ENCODE measurements at places on chromosomes 7 and 10.

- no peak for DNase-seq
Observed at GRCh38 chr10:5708356-5708755, 23.7 kb downstream of the TASOR2 start.

DNA sequence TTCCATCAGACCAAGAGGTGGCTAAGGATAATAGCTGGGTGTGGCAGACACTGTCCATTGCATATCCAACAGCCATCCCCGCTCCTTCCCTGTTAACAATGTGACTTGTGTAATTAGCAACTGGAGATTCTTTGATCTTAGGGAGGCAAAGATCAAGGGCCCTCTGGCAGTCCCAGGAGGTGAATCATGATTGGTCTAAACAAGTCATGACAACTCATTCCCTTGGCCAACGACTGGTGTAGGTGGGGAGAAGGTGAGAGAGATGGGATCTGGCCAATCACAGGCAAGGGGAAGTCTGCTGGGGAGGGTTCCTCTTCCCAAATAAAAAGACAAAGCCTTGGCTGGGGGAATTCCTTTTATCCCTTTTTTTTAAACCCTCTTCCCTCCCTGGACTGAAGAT, 46.2 kb upstream of the COMTD1 start:
- no peak for DNase-seq

DNA sequence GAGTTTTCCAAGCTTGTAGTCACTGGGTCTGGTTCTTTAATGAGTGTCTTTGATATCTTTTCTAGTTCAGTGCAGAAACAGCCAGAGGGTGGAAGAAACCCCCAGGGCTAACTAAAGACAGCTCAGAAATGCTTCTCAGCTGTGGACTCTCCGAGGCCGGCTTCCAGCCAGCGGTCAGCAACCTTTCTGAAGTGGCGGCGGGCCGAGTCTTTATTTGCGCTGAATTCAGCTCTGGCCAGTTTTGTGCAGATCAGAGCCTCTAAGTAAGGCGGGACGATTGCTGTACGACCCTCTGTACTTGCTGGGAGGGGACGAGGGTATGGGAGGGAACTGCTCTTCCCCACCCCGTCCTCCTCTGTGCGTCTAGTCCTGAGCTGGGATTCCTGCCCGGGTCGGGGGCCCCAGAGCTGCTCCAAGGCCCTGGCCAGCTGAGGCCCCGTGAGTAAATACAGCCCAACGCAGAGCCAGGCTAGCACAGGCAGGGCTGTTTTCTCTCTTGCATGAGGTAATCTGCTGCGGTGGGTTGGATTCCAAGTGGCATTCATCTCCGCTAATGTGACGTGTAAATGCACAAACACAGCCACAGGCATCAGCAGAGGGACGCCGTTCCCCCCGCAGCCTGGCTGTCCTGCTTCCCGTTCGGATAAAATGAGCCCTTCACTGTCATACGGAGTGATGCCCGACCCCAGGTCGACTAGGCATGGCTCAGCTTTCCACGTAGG, 159.8 kb downstream of the PIP4K2A start:
- DNase-seq, result peak; percentile 83

DNA sequence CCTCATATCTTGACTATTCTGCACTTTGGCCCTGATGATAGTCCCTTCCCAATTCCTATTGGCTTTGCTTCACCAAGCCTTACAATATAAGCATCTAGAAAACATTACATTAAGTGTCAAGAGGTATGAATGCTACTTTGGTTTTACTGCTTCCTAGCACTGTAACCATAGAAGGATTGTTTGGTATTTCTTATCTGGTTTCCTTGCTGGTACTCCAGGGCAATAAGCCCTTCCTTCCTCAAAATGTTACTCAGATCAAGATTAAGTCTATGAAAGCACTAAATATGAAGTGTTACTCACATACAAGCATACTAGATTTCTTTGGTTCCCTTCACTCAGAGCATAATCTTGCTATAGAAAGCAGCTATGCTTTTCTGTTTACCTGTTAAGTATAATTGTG, 492.5 kb downstream of the ETV1 start:
- no peak for DNase-seq

DNA sequence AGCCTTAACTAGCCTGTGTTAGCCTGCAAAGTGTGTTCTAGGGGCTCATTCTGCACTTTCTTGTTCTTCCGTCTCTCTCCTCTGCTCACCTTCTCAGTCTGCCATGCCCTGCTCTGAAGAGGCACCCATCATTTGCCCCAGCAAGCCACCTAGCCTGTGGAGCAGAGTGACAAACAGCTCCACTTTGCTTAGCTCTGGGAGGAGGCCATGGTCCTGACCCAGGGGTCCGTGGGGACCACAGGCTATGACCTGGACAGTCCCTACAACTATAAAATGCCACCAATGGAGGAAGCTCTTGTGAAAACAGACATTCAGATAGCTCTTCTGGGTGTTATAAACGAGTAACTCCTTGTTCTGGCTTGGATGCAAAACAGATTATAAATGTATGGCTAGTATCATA, 1029.6 kb downstream of the CNTNAP2 start:
- no peak for DNase-seq

- no peak for DNase-seq
Observed at GRCh38 chr7:98974205-98974604, 95.9 kb downstream of the TRRAP start.

- DNase-seq, result peak; percentile 80
Observed at GRCh38 chr7:68694656-68695055, 903.6 kb upstream of the AUTS2 start.

GRCh38 chr10:84607044-84607443, 278.7 kb downstream of the CCSER2 start:
- DNase-seq, result no peak

- DNase-seq, result no peak
Observed at GRCh38 chr7:103106005-103106702, 31.2 kb downstream of the ARMC10 start.

DNA sequence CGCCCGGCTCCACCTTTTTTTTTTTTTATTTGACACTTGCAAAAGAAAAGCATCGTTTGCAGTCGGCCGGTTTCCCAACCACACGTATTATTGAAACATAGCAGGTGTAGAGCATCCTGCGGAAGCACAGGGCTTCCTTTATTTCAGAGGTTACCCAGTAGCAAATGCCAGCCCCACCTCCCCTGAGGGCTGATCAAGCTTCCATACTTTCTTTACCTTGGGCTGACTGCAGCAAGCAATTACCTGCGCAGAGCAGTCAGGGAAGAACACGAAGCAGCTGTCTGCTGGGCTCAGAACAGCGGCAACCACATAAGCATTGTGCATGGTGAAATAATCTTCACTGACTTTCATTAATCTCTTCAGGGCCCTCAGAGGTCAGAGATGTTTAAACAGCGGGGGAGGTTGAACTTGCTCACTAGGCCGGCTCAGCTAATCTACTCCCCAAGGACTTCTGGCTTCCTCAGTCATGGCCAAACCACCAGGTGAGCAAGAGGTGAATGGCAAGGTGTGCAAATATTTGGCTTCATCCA, 784.7 kb upstream of the AUTS2 start:
- DNase-seq, result no peak

GRCh38 chr7:155598810-155599210, 45.7 kb upstream of the RBM33 start:
- peak; percentile 63 for DNase-seq

- peak; percentile 74 for DNase-seq
Observed at GRCh38 chr7:70698219-70698832, 433.6 kb upstream of the GALNT17 start.

GRCh38 chr7:47681249-47681810, 99.4 kb upstream of the TNS3 start:
- no peak for DNase-seq

DNA sequence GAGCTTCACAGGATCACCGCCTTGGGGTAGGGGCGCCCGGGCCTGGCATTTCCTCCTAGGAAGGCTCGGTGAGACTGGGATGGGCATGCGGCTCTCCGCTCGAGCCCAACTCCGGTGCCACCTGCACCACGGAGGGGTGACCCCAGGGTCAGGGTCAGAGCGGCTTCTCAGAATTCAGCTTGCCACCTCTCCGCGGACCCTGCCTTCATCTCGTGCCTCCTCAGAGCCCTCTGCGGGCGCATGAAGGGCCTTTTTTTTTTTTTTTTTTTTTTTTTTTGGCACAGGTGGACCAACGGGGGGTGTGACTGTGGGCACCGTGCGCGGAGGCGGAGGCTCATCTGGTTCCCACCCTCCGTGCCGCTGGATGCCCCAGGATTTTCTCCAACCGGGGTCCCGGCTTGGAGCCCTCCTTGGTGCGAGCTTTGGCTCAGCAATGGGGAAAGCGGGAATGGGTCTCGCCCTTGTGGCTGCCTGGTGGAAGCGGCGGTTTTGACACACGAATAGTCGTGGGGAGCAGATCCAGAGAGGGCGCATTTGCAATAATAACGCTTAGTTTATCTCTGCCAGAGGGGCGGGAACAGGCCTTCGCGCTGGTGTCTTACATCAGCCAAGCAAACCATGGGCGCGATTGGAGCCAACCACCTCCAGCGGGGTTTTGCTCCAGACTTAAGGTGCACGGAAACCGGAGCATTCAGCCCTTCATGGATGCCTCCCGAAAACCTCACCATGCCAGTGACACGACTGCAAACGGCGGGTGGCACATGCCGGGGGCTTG, 5.0 kb upstream of the TNRC18 start:
- peak; percentile 93 for DNase-seq

GRCh38 chr7:97457054-97457453, 274.8 kb upstream of the TAC1 start:
- DNase-seq, result no peak

DNA sequence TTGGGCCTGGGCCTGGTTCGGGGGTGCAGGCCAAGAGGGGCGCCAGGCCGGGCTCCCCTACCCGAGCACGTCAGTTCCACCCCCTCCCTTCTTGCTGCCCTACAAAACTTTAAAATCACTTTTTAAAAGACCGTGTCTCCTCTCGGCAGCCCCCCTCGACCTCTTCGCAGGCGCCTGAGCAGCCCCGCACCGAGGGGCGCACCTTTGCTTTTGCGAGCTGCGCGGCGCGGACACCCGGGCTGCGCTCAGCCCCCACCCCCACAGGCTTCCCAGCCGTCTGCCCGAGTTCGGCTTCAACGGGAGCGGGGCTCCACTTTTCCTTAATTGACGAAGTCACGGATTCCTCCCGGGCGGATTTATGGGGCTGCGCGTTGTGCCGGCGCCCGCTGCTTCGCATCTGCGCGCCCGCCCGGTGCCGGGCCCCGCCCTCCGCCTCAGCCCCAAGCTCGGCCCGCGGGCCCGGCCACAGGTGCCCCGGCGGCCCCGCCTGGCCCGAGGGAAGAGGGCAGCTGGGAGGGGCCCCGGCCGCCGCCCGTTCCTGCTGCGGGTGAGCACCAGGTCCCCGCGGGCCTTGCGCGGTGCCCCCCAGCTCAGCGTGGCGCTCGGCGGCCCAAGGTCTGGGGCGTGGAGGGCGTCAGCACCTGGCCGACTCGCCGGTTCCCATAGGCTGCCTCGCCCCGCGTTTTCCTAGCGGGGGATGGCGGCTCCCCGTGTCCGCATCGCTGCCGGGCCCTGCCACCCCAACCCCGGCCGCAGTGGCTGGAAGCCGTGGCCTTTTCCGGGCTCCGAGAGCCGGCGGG, 10.8 kb upstream of the MNX1 start:
- no peak for DNase-seq

DNA sequence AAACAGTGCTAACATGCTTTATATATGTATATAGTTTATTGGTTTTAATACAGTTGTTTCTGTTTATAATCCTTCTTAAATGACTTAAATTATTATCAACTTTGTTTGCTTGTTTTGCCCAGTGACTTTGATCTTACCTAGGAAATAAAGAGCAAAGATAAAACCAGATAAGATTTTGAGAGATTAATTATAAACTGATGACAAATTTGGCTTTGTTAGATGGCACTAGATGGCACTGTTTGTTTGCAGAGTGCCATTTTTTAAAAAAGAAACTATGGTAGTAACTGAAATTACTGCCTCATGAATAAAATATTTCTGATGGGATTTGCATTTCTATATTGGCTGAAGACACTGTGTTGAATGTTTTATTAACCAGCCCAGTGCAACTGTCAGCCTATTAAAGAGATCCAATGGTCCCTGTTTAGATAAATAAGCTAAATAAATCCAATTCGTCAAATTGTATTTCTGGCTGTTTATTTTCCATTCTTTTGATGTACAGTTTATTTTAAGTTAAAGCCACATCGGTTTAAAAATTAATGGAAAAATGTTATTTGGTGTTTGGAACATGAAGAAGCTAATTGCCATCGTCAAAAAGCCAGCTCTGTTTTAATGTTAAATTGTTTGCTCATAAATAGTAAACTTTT, 28.7 kb downstream of the VTI1A start:
- peak; percentile 31 for DNase-seq

- DNase-seq, result no peak
Observed at GRCh38 chr10:31958856-31959255, 30.2 kb upstream of the ARHGAP12 start.

DNA sequence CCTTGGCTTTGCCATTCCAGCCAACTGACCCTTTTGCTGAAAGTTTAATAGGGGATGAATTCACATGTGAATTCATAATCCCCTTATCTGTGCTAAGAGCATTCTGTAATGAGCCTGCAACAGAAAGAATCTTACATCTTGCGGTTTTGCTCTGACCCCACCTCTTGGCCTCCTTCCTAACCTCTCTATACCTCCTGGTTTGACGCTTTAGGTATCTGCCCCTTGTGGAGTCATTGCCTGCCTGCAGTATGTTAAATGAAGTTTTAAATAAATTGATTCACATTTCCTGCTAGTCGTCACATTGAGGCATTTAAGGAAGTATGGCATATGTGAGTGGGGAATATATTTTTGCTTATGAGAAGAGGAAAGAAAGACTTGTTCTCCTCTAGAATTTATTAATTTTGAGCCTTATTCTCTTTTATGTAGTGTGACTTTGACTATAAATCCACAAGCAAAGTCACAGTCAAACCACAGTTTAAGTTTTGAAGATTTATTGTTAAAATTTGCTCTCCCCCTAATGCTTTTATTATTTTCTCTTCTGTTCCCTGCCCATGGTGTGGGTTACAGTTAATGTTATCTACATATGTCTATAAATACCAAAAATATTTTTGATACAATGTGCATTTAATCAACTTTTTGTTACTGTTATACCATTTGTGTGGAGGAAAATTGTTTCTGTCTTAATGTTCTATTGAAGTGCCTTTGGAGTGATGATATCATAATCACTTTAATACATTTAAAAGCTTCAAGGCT, 60.9 kb downstream of the LRMDA start:
- peak; percentile 86 for DNase-seq

DNA sequence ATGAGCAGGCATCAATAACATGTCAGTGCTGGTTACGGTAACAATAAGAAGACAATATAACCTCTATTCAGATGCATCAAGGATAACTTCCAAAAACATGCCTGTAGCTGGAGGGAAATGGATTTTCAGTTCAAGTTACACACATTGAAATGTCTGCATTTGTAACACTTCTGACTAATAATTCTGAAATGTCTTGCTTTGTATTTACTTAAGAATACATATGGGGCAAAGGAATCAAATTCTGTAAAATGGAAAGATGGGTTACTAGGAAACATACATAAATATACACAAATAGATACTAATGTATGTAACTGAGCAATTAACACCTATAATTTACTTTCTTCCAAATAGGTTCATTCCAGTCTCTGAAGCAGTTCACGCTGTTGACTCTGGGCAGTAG, 18.6 kb upstream of the MTPN start:
- peak; percentile 18 for DNase-seq
